Stimulated activated CD8-positive, alpha-beta memory T cell treated with anti-CD3 and anti-CD28 coated beads, Interleukin-7, amount 100 ng/mL, for 1 hour (primary cell): ENCODE measurements at places on chromosomes 12 and 14.

- DNase-seq, result no peak
Measured at GRCh38 chr12:6178981-6179761, 21.0 kb upstream of the CD9 start.

GRCh38 chr12:44640427-44641190 lies 235.5 kb downstream of the NELL2 start:
- DNase-seq, result no peak

DNA sequence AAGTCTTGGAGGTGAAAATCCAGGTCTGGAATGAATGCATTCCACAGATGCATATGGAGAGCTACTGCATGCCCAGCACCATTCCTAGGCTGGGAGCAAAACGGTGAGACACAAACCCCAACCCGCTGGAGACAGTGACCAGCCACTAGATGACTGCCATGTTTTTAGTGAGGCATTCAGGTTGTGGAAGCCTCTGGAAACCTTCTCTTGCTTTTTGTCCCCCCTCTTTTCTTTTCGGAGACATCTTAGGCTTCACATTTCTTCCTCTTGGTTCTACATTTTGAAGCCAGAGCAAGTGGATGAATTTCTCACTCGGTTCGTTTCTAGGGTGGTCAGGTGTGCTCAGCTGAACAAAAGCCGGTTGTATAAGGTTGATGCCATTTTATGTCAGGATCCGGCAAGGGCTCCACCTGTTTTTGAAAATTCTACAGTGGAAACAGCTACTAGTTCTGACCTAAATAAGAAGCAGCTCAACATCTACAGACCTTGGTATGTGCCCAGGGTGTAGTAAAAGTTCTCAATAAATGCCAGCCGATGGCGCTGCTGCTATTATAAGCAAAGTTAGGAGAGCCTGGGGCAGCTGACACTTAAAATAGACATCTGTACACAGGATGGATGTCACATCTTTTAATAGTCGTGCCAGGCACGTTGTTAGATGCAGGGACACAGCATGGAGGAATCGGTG lies 1.8 kb upstream of the ZNF839 start:
- DNase-seq, result no peak

GRCh38 chr12:16384732-16385131 lies 37.3 kb downstream of the MGST1 start:
- DNase-seq, result no peak

DNA sequence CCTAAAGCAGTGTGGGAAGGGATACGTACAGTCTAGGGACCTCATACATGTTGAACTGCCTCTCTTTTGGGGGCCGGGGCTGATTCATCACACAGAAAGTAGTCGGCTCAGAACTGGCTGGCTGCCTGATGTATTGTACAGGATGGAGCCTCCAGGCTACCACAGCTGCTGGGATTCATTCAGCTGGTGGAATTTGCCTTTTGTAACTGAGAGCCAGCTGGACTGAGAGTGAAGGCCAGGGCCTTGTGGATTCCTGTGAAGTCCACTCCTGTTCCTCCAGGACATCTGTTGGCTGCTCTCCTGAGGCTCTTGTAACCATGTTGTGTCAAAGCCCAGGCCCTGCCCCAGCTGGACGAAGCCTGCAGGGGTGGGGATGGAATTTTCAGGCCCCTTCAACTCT lies 116.3 kb upstream of the PRICKLE1 start:
- DNase-seq, result no peak

GRCh38 chr14:56422221-56422620 lies 157.4 kb upstream of the TMEM260 start:
- no peak for DNase-seq

DNA sequence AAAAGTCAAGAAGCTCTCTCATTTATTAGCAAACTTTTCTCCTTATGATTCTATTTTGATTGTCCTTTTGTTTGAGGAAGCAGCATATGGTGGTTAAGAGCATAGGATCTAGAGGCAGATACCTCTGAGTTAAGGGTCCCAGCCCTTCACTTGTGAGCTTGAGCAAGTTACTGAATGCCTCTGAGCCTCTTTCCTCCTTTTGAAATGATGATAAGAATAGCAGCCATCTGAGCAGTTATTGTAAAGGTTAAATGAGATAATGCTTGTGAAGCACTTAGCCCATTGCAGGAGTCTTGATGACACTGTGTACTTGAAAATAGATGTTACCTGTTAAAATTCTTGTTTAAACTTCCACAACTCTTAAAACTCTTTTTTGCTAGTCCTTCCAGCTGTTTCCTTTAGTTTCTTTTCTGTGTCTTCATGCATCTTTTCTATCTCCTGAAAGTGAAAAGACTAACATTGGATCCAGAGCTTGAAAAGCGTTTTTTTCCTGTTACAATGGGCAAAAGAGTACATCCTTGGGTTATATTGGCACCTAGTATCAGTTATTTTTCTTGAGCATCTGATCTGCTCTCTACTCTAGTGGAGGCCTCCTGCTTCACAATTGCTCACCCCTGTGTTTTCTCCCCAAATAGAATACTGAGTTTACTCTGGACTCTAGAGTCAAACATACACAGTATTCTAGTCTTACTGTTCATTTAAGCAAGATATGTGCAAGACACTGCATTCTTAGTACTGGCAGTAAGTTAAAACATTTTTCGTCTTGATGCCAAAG lies 3.1 kb downstream of the HIF1A start:
- DNase-seq, result no peak

DNA sequence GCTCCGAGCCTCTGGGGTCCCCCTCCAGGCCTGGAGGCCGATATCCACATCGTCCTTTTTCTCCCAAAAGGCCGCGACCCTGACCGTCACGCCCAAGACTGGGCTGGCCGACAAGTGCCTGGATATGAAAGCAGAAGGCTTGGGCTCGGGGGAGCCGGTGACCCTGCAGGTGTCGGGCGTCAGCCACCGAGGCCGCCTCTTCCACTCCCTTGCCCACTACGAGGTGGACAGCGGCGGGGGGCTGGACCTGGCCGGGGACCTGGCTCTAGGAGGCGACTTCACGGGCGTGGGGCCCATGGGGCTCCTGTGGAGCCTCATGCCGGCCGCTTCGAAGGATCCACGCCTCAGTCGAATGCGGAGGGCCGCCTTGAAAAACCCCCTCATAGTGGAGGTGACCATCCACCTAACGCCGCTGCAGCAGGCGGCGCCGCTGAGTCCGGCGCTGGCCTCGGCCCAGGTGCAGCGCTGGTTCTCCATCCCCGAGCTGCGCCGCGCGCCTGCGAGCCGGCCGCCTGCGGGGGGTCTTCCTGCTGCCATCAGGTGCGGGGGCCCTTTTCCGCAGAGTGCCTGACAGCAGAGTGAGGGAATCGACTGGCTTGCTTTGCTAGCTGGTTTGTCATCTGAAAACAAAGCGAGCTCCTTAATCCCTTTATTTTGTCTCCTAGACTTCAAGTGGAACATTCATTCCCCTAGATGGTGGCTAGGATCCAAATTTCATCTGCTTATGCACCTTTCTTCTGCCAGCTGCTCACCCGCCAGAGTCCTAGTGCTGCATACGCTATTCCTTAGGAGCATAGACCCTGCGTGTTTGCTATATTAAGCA lies 10.6 kb upstream of the DNAL1 start:
- no peak for DNase-seq

DNA sequence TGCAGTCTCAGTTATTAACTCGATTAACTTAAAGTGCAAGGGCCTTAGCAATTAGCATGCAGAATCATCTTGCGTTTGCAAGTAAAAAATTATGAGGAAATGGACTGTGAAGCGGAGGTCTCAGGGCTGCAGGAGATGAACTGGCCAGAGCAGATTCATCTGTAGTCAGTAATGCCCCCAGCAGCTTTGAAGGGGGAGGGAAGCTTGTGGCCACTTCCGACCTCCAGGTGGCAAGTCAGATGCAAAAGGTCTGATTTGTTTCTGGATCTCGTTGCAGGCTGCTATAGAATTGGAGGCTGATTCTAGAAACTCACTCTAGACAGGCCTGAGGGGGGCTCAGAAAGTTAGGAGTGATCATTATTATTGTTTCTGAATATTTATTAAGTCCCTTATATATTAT lies 107.4 kb upstream of the RGS6 start:
- no peak for DNase-seq

GRCh38 chr12:22283006-22283506 lies 51.5 kb downstream of the ST8SIA1 start:
- no peak for DNase-seq

DNA sequence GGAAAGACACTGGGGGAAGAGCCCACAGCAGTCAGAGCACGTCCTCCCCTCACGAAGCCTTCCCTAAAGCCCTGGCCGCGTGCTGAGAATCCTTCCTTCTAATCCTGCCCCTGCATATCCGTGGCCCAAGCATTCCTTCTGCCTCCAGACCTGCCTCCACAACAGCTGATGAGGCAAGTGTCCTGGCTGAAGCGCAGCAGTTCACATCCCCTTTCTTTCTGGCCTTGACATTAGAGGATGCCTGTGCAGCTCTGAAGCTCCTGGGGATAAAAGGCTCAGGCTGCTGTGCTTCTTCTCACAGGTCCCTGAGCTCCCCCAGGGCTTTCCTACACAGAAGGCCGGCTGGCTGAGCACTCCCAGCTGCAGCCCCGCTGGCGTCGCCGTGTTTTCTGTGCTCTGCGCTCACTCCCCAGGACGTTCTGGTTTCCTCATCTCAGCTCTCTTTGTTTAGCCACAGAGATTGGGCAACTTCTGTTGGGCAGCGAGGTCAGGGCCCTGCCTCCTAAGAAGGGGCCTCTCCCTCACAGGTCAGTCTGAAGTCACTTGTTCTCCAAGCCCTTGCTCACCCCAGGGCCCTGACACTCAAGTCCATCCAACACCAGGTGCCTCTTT lies 45.8 kb downstream of the NINJ2 start:
- no peak for DNase-seq
